ENCODE measurements at places on chromosomes 2 and 18.

- no peak for DNase-seq
Measured at GRCh38 chr18:80172056-80172455, 63.0 kb downstream of the ADNP2 start.

GRCh38 chr2:205704127-205704741 is 21.9 kb downstream of the NRP2 start:
- DNase-seq, result no peak

- DNase-seq, result no peak
Measured at GRCh38 chr2:230697676-230698075, 15.0 kb upstream of the CAB39 start.

DNA sequence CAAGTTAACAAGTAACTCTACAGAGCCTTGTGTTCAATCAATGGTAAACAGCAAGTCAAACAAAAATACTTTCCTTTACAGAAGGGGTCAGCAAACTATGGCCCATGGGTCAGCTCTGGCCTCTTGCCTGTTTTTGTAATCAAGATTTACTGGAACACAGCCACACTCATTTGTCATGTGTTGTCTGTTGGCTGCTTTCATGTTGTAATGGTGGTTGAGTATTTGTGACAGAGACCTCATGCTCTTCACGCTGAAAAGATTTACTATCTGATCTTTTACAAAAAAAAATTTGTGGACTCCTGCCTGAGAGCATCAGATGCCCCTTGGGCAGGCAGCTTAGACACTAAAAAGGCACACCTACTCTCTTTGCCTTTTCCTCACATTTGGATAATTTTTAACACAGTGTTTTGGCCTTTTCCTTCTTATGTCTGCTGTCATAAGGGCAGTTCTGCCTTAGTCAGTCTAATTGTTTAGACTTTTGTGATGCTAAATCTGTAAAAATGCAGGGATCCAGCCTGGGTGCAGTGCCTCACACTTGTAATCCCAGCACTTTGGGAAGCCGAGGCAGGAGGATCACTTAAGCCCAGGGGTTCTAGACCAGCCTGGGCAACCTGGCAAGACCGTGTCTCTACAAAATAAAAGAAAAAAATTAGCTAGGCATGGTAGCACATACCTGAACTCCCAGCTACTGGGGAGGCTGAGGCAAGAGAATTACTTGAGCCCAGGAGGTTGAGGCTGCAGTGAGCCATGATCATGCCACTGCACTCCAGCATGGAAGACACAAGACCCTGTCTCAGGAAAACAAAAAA is 18.3 kb downstream of the IL1B start:
- DNase-seq, result no peak

GRCh38 chr2:65388051-65388531 is 44.3 kb downstream of the SPRED2 start:
- no peak for DNase-seq

GRCh38 chr2:122300758-122301157 is 545.3 kb downstream of the TSN start:
- no peak for DNase-seq

DNA sequence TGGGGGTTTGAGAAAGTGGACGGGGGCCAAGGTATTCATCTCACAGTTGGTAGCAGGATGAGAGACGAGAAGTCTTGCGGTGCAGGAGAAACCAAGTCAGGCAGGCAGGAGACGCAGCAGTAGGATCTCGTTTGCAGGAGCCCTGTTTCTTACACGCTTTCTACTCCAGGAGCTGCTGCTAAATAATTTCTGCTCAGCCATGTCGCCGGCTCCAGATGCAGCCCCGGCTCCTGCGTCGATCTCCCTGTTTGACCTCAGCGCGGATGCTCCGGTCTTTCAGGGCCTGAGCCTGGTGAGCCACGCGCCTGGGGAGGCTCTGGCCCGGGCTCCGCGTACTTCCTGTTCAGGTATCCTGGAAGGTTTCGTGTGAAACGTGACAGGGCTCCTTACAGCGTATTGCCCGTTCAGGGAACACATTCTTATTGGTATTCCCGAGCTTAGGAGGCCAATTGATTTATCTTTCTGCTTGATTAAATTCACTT is 494 bp downstream of the ANKZF1 start:
- DNase-seq, result no peak

DNA sequence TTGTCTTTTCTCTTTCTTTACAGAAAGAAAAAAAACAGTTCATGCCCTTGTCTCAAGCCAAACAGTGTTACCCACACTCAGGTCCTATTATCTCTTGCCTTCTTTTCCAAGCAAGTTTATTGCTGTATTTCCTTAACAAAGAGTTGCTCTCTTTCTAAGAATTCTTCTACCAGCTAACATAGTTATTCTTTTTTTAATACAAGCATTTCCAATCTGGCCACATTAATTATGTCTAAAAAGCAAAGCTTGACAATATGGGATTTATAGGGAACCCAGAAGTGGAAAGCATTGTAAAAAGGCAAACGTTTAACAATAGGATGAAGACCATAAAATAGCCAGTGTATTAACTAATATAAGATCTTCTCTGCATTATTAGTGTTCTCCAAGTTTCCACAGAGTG is 272.5 kb upstream of the CWC22 start:
- DNase-seq, result no peak

- DNase-seq, result no peak
Measured at GRCh38 chr2:58667137-58667774, 426.1 kb upstream of the FANCL start.

DNA sequence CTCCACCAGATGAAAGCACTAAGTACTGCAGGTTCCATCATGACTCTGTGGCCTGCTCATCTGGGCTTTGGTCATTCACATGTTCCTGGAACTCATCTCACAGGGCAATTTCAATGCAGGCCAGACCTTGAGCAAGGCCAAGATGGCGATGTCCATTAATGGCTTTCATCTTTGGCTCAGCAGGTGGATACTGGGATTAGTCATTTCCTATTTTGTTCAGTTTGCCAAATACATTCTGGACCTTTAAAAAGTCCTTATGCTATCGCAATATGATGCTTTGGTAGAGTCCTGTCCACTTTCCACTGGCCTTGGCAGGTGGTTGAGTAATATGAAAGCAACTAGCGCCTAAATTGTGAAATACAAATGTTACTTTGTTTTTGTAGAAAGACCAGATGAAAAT is 170.1 kb upstream of the REV1 start:
- DNase-seq, result peak; percentile 48

- DNase-seq, result no peak
Measured at GRCh38 chr2:88098558-88098900, 29.3 kb downstream of the FABP1 start.

DNA sequence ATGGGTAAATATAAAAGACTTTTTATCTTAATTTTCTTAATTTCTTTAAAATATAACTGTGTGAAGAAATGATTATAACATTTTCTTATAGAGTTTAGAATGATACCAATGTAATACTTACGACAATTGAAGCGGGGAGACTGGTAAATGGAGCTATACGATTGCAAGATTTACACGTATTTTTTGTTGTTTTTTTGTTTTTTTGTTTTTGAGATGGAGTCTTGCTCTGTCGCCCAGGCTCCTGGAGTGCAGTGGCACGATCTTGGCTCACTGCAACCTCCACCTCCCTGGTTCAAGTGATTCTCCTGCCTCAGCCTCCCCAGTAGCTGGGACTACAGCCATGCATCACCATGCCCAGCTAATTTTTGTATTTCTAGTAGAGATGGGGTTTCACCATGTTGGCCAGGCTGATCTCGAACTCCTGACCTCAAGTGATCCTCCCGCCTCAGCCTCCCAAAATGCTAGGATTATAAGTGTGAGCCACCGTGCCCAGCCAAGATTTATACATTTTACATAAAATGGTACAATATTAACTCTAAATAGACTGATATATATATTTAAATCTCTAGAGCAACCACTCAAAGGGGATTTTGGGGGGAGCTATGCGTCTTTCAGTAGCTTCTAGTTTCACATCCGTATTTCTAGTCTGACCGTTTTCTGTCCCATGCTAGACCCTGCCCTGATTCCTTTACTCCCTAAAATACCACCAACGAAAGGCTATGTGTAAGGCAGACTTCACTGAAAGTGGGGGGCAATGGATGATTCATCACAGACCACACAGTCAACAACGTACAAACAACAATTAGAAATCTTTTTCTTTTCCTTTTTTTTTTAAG is 28.2 kb upstream of the ATG16L1 start:
- DNase-seq, result no peak

GRCh38 chr18:53566626-53567025 is 657.8 kb downstream of the MBD2 start:
- DNase-seq, result no peak

DNA sequence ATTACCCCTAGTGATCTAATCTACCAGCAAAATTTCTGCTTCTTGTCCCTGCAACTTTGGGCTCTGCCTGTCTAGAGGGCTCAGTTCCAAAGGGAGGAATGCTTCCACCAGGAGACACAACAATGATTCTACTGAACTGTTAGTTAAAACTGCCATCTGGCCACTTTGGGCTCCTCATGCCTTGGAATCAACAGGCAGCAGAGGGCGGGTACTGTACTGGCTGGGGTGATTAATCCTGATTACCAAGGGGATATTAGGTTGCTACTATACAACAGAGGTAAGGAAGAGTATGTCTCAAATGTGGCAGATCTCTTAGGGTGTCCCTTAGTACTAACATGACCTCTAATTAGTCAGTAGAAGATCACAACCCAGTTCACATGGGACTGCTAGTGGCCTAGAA is 21.4 kb downstream of the HADHA start:
- DNase-seq, result no peak
